ENCODE measurements at places on chromosomes 3 and 15.

DNA sequence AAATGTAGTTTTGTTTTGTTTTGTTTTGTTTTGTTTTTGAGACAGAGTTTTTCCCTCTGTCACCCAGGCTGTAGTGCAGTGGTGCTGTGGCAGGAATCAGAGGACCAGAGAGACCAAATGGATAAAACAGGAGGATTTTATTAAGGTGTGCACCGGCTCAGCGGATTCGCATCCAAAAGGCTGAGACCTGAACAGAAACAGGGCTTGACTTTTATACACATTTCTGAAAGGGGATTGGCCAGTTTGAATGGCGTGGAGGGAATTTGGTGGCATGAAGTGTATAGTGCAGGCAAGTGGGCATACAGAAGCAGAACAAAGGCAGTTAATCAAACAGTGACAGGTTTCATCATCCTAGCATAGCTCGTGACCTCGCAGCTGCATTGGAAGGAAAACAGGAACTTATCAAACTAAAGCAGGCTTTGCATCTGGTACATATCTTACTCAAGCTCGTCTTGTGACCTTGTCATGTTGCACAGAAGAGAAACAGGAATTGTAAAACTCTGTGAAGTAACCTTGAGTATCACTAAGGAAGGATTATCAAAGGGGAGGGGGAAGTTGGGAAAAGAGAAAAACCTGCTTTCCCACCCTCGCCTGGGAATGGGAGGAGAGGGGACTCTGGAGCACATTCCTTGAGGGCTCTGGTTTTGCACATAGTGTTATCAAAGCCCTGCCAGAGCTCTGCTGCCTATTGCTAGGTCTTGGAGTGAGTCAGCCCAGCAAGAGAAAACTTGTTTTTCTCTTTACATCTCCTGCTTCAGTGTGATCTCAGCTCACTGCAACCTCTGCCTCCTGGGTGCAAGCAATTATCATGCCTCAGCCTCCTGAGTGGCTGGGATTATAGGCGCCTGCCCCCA lies 38.5 kb downstream of the C3orf62 start:
- no peak for DNase-seq

GRCh38 chr3:190811775-190812480 lies 50.6 kb downstream of the GMNC start:
- no peak for DNase-seq

GRCh38 chr3:158768361-158768787 lies 33.5 kb upstream of the MFSD1 start:
- DNase-seq = no peak

- DNase-seq = no peak
Observed at GRCh38 chr15:45743426-45744235, 108.8 kb downstream of the SQOR start.

- no peak for DNase-seq
Observed at GRCh38 chr3:100426067-100426682, 24.8 kb downstream of the LNP1 start.

DNA sequence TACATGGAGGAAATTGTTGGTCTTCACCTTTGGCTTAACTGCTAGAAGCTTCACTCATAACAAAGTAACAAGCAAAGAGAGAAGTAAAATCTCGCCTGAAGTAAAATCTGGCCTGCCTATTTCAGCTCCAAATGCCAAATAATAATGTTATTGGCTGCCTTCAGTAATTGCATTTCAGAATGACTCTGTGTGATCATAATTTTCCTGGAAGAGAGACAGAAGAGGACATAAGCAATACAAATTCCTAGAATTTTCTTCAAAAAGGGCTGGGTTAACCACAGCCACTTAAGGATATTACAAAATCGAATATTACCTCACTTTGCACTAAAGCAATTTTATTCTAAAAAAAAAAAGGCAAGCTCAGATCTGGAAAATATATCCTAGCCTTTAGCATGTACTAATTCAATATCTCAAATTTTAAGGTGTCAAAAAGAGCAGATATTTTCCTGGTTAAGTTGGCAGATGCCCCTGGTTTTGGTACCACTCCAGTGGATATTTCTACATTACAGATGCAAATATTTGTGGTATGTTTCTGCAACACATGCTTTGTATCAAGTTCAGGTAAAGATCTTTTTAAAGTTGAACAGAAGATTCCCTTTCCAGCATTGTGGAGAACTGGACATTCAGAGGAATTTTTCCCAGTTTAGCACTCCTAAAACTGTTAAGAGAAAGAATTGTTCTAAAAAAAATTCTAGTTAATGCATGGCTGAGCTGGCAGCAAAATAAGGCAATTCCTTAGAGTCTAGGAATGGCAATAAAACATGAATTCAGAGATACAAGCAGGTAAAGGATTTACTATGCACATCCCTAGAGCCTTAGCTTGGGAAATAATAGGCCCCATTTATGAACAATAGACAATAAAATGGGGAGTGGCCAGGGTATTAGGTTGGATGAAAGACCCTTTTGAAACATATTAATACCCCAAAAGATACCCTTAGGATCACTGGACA lies 116.7 kb downstream of the STAC start:
- DNase-seq = no peak

GRCh38 chr15:89112341-89112971 lies 24.2 kb downstream of the ABHD2 start:
- DNase-seq = no peak

GRCh38 chr3:73694983-73695757 lies 70.4 kb upstream of the PDZRN3 start:
- no peak for DNase-seq

DNA sequence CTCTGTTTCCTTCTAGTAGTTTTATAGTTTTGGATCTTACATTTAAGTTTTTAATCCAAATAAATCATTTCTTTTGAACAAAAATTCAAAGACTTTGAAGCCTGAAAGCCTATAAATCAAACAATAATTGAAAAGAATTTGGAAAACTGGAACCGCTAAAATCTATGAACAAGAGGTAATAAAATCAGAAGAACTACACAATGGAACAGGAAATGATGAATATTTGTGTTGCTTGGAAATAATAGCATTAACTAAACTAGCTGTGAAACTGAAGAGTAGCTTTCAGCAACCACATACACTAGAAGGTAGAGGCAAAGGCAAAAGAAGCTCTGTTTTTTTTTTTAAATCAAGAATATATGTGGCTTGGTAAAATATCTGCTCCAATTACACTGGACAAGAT lies 147.9 kb upstream of the ABI3BP start:
- DNase-seq = no peak

GRCh38 chr3:31871939-31872507 lies 109.0 kb downstream of the OSBPL10 start:
- DNase-seq = no peak

DNA sequence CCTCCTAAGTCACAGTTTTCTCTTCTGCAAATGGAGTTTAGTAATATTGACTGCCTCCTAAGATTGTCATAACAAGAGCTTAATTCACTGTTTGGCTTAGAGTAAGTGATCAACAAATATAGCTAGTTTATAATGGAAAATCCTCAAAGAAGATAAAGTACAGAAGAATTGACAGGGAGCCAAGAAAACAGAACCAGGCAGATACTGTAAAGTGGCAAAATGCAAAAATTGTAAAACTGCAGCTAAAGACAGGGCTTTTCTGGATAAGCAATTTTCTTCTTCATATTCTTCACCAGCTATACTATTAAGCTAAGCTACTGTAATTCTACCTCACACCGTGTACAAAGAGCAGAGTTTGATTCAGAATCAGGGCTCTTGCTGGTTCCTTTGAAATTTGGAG lies 148.6 kb downstream of the ARPP21 start:
- DNase-seq = no peak

DNA sequence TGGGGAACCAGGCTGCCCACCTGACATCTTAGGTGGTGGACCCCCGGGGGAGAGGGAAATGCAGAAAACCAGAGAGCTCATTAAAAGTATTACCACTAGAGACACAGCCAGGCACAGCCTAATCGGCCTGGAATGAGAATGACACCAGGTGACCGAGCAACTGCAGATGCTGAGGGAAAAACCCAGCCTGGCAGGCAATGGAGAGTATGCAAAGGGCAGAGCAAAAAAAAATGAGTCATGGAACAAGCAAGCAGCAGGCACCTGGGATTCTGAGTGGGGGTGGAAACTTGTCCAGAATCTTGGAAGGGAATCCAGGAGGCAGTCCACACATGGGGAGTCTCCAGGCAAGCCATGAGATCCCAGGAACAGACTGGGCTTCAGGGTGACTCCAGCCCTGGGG lies 183.7 kb upstream of the LRRN1 start:
- no peak for DNase-seq

GRCh38 chr3:135240426-135240825 lies 445.4 kb downstream of the EPHB1 start:
- DNase-seq = no peak

DNA sequence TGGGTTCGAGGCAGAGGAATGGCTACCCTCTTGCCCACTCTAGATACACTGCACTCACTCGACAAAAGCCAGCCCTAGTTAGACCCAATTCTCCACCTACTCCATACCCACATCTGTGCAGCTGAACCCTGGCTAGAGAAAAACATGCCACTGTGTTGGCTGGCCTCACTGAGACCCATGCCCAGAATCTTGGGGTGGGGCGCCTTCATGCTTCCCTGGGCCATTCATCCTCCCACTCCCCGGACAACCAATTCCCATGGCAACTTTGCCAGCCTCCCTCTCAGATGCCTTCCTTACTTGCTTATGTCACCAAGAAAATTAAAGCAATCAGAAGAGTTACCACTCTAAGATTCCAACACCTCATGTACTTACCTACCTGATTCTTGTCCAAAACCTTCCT lies 9.2 kb upstream of the LIMD1 start:
- DNase-seq = no peak

DNA sequence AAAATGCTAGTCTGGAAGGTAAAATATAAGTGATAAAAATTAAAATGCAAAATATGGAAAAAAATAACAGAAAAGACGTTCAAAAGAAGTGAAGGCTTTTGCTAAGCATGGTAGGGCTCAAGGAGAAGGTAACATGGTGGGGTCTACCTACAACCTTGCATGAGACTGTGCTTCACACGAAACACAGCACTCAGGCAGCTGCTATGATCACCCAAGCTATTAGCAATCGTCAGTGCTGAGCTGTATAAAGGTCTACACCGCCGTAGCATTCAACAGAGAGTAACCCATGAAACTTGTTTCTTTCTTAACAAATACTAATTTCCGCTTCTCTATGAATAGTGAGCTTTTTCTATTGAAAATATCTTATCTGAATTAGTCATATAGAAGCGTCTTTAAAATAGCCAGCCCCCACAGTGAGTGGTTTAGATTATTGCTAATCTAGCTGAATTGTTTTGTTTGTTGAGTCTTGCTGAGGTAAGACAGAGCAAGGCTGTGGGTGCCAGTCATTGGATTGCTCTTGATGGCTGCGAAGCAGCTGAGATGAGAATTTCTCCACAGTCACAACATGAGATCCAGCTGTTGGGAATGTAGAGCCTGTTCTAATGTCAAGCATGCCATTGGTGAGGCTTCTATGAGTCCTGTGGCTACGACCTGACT lies 230.0 kb downstream of the KLF13 start:
- DNase-seq = no peak

DNA sequence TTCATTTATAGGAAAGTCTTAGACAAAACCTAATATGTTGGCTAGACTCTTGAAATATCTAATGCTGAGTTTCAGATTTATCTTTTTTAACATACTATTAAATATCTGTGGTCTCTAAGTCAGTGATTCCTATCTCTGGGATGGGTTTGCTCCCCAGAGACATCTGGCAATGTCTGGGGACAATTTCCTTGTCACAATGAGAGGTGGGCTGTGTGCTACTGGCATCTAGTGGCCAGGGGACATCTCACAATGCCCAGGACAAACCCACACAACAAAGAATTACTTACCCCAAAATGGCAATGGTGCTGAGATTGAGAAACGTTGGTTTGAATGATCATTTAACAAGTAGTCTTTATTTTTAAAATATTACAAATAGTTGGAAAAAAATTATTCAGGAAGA lies 602.1 kb downstream of the MAGI1 start:
- DNase-seq = no peak

- no peak for DNase-seq
Observed at GRCh38 chr3:137764563-137765309, 621 bp downstream of the SOX14 start.

- no peak for DNase-seq
Observed at GRCh38 chr3:159829539-159830227, 159.0 kb upstream of the IL12A start.

DNA sequence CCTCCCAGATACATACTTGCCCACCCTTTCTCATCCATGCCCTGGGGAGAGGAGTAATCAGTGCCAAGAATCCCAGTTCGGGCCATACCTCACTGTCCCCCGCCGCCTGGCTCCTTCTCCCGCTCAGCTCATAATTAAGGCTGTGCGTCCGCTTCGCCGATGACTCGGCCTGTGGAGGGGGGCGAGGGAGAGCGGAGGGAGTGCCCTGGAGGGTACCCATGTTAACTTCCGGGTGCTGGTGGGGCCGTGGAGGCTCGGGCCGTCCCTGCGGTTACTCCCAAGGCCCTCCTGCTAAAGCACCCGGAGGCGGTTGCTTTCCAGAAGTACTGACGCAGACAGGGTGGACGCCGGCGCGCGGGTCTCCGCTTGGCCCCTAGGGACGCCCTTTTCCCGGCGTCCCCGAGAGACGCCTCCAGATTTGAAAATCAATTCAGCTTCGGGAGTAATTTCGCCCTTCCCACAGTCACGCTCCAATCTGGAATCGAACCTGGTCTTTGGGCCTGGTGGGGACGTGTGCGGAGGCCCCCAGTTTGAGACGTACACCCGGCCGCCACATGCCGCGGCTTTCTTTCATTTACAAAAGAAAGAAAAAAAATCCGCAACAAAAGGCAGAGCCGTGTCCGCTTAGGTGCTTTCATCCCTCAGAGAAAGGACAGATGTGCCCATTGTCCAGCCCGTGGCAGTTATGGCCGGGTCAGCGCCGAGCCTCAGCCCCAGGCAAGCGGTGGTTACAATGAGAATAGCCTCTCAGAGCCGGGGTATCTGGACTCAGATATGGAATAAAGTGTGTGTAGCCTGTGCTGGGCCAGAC lies 1.0 kb upstream of the ONECUT1 start:
- DNase-seq = no peak

DNA sequence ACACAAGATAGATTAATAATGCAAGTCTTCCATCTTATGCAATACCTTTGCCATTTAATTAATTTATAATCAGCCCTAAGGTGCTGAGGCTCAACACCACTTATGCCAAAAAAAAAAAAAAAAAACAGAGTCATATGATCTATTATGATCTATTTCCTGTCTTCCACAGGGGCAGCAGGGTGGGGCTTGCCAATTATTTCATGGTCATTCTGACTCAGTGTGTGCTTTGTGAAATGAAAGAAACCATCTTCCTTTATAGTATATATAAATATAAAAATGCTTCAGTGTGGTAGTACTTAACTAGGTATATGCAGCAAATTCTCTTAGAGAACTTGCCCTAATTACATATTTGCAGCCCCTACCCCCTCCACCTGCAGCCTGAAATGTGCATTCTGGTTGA lies 7.2 kb upstream of the RARB start:
- DNase-seq = no peak
